ENCODE measurements at places on chromosomes 13 and 19.

GRCh38 chr13:92739306-92739818 lies 487.2 kb upstream of the GPC6 start:
- peak; percentile 10 for DNase-seq

DNA sequence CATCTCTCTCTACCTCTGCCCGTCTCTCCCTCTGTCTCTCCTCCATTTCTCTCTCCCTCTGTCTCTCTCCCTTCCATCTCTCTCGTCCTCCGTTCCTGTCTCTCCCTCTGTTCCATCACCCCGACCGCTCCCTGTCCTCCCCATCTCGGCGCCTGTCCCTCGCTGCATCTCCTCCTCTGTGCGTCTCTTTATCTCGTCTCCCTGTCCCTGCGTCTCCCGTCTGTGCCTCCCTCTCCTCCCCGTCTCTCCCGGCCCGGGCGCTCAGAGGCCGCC lies 4.6 kb downstream of the GRIN2D start:
- no peak for DNase-seq

DNA sequence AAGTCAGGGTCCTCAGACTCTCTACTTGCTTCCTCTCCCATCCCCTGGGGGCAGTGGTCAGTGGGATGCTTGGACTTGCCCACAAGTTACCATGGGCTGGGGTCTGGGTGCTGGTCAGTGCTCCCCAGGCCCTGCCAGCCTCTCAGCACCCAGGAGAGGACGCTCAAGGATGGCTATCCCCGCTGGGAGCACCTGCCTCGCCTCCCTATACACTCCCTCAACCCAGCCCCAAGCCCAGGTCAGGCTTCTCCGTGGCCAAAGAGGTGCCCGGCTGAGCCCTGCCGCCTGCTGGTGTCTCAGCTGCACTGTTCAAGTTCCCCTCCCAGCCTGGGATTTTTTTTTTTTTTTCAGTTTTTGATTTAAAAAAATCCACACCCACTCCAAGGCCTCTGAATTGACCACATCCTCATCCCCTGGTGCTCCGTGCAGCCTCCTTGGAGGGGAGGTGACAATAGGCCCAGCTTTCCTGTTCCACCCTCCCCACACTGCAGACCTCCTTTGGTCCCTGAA lies 10.8 kb downstream of the F2RL3 start:
- DNase-seq = no peak

DNA sequence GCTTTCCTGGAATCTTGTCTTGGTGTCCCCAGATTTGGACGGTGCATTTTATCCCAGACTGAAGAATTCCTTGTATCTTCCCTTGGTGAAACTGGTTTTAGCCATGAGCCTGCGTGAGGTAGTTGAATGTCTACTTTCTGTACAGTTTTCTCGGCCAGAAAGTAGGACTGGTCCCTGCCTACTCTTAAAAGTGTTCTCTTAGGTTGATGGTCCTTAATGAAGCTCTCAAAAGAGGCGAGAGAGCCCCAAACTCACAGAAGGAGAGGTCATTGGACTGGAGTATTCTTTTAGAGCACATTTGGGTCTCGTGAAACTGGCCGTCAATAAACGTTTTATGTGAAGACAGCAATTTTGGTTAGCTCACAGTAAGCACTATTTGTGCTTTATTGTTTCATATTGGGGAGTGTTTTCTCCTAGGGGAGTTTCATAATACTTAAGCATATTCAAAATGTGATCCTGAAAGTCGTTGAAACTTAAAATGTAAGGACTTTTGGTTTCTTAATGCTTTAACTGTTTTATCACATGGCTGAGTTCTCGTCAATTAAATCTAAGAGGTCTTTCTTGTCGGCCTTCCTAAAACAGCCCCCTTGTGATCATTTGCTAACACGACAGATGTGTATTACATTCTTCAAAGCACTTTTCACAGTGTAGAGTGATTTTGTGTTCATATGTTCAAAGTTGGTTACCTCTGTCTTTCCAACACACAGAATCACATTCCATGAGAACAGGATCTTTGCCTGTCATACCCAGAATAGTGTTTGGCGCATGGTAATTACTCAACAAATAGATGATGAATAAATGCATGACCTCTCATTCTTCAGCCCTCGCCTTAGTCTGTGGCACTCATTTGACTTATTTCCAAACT lies 889 bp downstream of the GTF2F2 start:
- no peak for DNase-seq

- no peak for DNase-seq
These were observed 65.7 kb downstream of the CEBPG start for GRCh38 chr19:33438987-33439781.

All from SK-N-DZ (cell line).